Activated T-helper 2 cell treated with anti-CD3 and anti-CD28 coated beads, Interferon-gamma antibody, Interleukin-2, Interleukin-4, amounts not matched to agents 10 μg/mL and 5 μg/mL and 100 μg/mL, durations not matched to agents 14 hours and 24 hours and 36 hours (primary cell): ENCODE measurements at places on chromosomes 5 and 9. TPM values are rescaled to one million over a fixed set of nuclear protein-coding genes. Genes with fewer than 3 reads are reported as not detected.

Gene OR13D1
- not detected in 2 replicates for total RNA-seq

- no peak for DNase-seq
Observed at GRCh38 chr5:124111886-124112285, 599.9 kb downstream of the CSNK1G3 start.

DNA sequence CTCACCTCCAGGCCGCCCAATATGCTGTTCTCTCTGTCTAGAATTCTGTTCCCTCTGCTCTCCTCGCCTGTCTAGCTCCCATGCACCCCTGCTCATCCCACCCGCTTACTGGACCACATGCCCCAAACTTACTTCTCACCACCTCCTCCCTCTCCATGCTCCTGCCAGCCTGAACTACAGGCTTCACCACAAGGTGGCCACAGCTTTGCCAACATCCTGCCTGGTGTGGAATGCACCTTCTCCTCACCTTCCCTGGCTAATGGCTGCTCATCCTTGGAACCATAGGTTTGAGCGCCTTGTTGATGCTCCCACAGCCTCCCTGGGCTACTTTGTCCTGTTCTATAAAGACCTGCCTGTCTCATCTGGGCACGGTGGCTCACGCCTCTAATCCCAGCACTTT is 9.6 kb downstream of the LAMC3 start:
- no peak for DNase-seq

Gene LTC4S
- 0.62 and 3.2 TPM in 2 replicates for total RNA-seq

- DNase-seq, result no peak
Observed at GRCh38 chr9:110065532-110065931, 142.4 kb downstream of the C9orf152 start.

- DNase-seq, result peak; percentile 76
Observed at GRCh38 chr5:76402251-76402885, 717 bp upstream of the IQGAP2 start.

- DNase-seq, result no peak
Observed at GRCh38 chr9:21796768-21797167, 5.7 kb upstream of the MTAP start.
